ENCODE measurements at places on chromosomes 6 and 20.
A peak's percentile ranks its signal among the peaks of the same experiment; 100 is the strongest.

DNA sequence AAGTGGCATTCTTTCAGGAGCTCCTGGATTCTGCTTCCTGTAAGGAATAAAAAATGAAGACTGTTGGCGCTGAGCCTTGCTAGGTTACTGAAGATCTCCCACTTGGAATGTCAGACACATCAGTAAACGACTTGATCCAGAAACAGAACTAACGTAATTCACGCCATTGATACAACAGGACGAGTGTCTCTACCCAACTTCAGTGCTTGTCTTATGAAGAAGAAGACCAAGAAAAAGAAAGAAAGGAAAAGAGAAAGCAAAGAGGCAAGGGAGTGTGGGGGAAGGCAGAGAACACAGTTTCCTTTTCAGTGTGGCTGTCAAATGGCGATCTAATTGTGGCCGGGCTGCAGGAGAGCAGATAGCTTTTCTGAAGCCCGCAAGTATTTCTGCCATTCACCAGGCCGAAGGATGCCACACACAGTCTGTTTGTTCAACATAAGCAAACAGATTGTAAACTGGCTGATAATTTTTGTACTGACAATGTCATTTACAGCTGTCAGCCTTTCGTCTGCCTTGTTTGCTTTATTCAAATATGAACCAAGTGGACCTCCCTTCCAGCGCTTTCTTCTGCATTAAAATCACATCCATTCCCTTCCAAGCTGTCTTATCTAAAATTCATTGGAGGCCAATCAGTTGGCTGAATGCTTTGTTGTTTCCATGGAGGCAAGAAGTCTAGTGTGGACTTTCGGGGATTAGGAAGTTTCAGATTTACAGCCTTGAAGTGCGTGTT lies 180.6 kb downstream of the FOXA2 start:
- DNase-seq = no peak

DNA sequence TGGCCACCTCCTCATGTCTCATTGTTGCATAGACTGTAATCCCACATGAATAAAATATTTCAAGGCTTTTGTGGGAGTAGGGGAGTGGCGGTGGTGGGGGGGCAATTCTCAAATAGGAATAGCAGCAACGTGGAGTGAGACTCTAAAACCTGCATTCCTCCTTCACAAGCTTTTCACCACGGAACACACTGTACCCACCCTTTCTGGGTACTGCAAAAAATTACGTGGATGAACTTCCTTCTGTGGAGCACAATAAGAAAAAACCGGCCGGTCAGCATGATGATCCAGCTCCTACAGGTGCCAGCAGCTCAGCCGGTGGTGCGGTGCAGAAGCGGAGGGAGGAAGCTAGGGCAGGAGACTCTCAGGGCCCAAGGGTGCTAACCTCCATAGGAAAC lies 930 bp upstream of the RRAGD start:
- peak; percentile 25 for DNase-seq

GRCh38 chr20:47421076-47421475 lies 64.6 kb upstream of the ZMYND8 start:
- no peak for DNase-seq

- no peak for DNase-seq
These were observed 58.0 kb downstream of the CCN2 start for GRCh38 chr6:131893198-131893597.

DNA sequence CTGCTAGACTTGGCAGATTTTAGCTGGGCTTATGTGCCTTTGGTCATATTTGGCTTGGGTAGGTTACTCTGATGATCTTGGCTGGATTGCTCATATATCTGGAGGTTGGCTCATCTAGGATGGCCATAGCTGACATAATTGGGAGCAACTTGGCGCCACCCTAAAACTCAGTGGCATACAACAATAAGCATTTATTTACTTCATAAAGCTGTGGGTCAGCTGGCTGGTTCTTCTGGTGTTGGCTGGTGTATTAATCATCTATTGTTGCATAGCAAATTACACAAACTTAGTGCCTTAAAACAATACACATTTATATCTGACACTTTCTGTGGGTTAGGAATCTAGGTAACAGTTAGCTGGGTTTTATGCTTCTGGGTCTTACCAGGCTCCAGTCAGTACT lies 297.3 kb upstream of the JAG1 start:
- DNase-seq = no peak

GRCh38 chr6:69398311-69398710 lies 398.5 kb downstream of the LMBRD1 start:
- DNase-seq = no peak

DNA sequence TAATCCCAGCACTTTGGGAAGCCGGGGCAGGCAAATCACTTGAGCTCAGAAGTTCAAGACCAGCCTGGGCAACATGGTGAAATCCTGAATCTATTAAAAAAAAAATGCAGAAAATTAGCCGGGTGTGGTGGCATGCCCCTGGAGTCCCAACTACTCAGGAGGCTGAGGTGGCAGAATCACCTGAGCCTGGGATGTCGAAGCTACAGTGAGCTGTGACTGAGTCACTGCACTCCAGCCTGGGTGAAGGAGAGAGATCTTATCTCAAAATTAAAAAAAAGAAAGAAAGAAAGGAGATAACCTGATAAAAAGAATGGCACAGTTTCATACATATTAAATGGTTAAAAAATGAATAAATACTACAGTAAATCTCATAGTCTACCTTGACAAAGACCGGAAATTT lies 123.6 kb upstream of the TNFAIP3 start:
- DNase-seq = no peak

DNA sequence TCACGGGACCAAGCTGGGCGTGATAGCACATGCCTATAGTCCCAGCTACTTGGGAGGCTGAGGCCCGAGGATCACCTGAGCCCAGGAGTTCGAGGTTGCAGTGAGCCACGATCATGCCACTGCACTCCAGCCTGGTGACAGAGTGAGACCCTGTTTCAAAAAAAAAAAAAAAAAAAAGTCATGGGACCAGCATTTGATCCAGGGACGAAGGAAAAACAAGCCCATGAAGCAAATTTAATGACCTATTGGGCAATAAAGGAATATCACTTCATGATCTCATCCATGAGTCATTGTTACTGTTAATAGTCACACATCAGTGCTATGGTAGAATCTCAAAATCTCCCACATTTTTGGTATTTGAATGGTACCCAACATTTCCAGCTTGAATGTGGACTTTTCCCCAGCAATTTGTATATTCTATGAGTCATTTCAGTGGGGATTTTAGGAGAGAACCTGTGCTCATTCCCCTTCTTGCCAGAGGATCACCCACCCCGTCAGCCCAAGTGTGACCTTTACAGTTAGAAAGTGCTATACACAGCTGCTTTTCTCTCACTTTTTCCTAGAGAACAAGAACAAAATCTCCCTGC lies 8.5 kb upstream of the SOD2 start:
- DNase-seq = no peak

DNA sequence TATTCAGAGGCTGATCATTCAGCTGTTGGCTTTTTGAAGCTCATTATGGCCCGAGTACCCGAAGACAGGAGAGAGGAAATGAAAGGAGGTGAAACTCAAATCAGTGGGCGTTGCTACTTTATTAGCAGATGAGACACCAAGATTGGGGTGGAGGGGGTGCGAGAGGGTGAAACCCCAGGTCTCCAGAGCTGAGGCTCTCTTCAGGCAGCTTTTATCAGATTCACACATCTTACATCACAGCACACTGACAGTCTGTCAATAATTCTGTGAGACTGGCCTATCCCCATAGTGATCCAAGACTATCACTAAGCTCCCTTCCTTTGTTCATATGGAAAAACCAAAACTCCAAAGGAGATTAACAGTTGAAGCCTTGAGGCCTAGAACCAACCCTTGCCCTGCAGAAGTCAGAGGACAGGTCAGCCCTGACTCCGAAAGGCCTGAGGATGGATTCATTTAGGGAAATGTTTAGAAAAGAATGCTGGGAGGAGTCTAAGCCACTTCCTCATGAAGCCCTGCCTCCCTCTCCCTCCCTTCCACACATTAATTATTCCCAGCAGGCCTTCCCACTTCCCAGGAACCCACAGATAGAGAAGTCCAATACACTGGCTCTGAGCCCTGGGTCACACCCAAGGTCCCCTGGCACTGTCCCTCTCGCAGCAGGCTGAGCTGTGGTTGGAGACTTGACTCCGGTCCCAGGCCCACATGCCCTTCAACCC lies 23.2 kb downstream of the TRERF1 start:
- DNase-seq = no peak

DNA sequence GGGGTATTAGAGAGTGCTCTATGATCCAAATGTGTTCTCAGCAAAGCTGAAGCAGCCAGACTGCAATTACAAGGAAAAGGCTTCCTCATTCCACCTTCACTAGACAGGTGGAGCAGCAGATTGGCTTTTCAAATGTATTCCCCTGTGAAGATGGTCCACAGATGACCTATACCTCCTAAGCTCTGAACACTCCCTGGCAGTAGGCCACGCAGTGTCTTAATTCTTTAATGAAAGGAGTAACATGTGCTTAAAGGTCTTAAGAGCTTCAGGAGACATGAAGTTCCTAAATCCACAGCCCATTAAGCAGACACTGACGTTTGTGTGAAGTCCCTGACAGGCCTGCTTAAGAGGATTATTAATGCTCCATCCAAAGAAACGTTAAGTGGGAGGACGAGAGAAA lies 138.9 kb upstream of the NUP153 start:
- DNase-seq = peak; percentile 13

- no peak for DNase-seq
These were observed 17.7 kb upstream of the MYB start for GRCh38 chr6:135163440-135163738.

- DNase-seq = no peak
These were observed 10.4 kb downstream of the CD83 start for GRCh38 chr6:14128012-14128411.

GRCh38 chr20:63007646-63008488 lies 1.1 kb upstream of the BHLHE23 start:
- no peak for DNase-seq

- DNase-seq = no peak
These were observed 335.0 kb downstream of the PACRG start for GRCh38 chr6:163062790-163063189.

- DNase-seq = no peak
These were observed 43.6 kb downstream of the MUC22 start for GRCh38 chr6:31053873-31054272.

GRCh38 chr6:28081486-28081751 lies 1.1 kb downstream of the ZNF165 start:
- no peak for DNase-seq

- no peak for DNase-seq
These were observed 149.1 kb downstream of the ZDHHC14 start for GRCh38 chr6:157530126-157530525.

GRCh38 chr20:496126-496696 lies 33.9 kb upstream of the TBC1D20 start:
- DNase-seq = no peak

DNA sequence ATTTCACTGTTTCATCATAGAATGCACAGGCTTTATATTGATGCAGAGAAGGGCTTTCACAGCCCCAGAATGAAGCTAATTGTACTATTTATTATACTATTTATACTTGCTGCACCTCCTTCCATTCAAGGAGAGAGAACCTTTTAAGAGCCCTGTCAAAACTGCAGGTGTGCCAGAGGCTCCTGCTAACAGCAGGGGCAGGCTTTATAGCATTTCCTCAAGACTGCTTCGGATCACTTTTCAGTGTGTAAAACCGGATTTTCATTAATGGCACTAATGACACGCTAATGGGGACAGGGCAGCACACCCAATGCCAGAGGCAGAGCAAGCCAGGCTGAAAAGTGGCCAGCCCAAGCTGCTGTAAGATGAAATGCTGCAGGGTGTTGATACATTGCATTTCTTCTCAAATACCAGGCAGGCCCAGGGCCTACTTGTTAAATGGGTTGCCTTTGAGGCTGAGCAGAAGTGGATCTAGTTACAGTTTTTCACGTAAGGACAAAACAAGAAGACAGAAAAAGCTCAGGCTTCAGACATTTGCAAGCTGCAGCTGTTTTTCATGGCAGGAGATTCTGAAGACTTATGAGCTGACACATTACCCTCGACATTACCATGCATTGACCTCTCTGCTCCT lies 487.7 kb upstream of the BTBD3 start:
- no peak for DNase-seq

DNA sequence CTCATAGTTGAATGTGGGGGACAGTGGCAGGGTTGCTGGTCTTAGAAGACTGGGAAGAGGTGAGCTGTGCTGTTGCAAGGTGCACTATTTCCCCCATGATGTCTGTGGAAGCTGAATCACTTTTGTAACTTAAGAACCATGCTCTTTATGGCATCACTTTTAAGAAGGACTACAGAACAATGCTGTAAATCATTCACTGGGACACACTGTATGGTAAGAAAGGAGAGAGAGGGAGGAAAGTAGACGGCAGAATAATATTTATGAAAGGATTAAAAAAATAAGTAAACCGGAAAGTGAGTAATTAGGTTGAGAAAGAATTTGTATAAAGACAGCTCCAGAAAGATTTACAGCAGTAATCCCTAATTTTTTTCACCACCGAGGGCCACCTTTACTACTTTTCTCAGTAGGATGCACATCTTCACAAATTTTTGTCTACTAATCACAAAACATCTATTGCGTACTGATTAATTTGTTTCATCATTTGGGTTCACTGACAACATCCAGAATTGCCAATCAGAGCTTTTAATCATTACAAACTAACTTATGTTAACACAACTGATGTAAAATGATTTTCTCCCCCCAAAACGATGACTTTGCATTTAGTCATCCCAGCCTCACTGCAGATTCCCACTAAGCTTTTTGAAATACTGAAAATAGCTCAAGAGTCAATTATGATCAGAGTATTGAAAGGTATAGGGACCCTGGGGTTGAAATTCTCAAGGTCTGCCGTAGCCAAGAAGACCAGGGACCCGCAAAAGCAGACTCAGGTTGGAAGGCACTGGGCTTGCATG lies 560.7 kb upstream of the NOX3 start:
- DNase-seq = no peak

- peak; percentile 41 for DNase-seq
These were observed 176.6 kb upstream of the TAB2 start for GRCh38 chr6:149140910-149141290.

DNA sequence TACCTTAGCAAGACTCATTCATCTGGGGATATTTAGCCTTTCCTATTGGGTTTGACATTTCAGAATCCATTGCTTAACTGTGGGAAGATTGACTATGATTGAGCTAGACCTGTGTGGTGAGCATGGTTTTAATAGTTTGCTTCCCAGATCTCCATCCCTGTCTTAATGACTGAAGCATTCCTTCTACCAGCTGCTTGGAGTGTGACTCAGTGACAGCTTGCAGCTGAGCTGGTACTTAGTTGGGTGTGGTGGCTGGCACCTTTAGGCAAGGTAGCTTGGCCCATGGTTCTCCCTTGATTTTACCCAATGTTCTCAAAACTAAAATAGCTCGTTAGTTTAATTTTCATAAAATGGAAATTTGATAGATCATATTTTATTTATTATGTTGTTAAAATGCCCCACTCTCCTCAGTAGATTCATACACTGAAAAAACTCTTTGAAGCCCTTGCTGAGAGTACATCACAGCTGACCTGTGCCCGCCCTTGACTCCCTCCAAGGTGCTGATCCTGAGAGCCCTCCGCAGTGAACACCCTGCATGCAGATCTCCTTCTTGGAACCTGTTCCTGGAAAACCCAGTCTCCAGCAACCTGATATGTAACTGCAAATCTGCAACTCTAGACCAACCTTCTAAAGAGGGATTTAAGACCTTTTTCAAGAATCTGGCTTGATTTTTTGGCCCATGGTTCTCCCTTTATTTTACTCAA lies 19.1 kb downstream of the DOK5 start:
- no peak for DNase-seq

GRCh38 chr6:41713159-41713649 lies 22.2 kb downstream of the TFEB start:
- DNase-seq = no peak
